ENCODE measurements at places on chromosomes 3 and 15.

- DNase-seq, result peak; percentile 66
Observed at GRCh38 chr15:72182673-72183072, 14.9 kb downstream of the GRAMD2A start.

GRCh38 chr3:72439321-72440183 is 408.7 kb downstream of the SHQ1 start:
- DNase-seq, result no peak

DNA sequence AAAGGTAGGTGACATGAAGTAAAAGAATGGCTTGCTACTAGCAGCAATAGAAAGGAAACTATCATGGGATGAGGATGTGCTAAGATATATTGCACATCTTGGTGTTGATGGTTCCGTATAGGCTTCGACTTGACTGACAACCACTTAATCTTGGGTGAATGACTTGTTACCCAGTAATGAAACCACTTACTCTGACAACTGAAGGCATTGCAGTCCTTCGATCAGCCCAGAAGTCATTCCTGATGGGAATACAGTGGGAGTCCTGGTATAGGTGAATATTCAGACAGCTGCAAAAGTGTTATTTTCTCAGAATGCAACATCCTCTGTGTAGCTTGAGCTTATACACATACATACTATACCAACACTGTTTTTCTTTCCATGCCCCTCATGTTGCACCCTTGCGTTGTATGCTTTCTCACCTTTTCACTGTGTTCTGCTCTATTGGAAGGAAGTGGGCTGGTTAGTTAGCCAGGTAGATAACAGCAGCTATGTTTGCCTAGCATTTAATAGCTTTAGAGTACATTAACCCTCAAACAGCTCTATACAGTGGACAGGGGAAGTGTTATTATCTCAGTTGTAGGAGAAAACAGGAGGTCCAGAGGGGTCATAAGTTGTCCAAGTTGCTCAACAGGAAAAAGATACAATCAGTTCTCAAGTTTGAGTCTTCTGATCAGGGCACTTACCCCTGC is 376.5 kb downstream of the MFSD1 start:
- DNase-seq, result no peak

DNA sequence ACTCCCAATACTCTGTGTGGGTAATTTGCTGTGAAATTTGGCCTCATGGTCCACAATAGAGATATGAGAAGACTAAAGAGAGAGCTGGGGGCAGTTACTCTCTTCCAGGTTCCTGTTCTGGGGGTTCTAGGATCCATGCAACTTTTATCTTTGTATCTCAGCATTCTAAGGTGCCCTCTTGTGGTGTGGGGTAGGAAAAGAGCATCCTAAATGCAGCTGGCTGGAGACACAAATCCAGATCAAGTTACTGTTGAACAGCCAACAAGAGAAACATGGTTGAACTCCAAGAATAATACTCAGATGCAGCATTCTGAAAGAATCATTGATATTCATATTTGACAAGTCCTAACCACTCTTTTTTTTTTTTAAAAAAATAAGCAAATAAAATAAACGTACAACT is 238.2 kb downstream of the GREM1 start:
- peak; percentile 4 for DNase-seq

DNA sequence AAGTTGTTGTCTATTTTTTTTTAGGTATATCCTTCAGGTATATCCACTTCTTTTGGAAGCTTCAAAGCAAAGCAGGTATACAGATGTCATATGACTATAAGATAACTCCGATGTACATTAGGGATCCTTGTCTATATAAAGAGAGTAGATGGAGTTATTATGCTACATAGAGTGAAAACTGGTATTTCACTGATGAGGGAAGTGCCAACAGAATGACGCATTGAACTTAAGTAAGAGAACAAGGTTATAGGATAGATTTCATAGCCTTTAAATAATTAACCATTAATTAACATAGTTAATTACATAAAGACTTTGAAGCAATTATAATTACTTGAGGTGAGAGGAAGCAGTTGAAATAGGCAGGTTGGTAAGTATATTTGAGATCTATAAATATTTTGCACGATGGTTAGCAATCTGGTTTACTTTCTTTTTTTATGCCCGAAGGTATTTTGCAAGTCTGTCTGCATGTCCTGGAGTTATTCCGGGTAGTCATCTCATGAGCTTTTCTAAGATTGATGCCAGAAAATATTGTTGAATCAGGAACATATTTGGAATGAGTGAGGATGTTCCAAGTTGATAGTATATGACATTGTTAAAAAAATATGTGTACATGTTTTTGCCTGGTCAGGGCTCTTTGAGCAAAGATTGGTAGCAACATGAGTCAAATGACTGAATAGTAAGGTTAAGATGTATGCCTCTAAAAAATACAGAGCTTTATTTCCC is 299.5 kb upstream of the KCNMB2 start:
- no peak for DNase-seq

DNA sequence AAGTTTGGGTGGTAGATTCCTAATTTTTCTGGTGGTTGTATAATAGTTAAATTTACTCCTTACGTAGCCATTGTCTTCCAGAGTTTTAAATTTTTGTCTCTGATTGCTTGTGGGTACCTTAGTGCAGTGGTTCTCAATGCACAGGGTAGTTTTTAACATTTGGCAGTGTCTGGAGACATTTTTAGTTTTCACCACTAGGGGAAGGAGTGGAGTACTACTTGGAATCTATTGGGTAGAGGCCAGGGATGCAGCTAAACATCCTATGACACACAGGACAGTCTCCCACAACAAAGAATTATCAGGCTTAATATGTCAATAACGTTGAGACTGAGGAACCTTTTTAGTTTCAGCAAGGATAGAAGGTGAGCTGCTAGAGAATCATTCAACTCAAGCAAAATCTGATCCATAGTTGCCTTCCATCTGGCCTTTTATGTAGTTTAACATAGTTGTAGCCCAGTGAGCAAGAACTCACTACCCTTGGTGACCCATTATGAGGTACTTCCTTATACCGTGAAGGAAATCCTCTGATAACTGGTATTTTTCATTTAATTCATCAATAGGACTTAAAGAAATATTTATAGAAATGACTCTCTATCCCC is 8.6 kb upstream of the STX19 start:
- DNase-seq, result peak; percentile 65

DNA sequence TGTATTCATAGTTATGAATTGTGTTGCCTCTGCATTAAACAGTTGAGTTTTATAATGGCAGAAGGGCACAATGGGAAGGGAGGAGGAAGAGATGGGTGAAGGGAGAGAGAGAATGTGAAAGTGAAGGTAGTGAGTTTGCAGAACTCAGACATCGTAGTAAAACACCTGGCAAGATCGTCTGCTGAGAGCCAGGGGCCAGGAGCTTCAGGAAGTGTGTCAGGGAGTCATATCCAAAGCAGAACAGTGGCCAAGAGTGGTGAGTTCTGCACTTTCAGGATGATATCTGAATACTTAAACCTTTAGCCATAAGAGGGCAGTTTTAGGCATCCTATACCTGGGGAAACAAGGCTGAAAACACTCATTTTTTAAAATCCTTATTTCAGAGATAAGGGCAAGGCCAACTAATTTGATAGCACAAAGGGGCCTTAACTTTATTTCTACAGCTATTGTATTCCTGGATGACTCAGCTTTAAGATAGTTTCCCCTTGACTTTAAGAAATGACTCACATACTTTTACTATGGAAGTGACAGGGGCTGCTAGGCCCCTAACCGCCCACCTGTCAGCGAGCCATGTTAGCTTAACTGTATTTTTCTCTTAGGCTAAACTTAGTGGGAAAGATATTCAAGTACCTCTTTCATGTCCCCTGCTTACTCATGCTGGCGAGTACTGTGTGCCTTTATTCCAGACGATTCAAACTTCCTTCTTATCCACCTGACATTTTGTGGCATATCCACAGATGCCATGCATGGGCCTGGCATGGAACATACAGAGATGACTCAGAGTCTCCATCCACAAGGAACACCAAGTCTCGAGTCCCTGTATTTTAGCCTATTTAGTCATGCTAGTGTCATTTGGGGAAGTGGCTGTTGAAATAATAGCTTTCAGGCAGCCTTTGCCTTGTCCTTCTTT is 53.9 kb downstream of the RLBP1 start:
- DNase-seq, result no peak

GRCh38 chr3:129505341-129505740 is 23.1 kb upstream of the RHO start:
- no peak for DNase-seq

DNA sequence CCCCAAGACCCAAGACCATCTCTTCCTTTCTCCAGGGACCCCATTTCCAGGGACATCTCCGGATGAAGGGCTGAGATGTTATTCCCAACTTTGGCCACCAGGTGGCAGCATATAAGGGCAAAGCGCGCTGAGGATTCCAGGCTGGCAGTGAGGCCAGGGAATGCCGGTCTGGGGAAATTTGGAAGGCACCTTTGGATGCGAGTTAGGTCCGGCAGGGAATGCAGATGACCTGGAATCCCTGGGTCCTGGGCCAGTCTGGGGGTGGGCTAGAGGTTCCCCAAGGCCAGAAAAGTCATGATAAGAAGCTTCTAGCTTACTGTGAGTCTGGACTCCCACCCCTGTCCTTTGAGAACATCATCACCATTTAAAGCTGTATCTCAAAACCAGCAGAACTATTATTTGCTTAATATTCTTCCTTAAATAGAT is 1.6 kb upstream of the CHST13 start:
- peak; percentile 92 for DNase-seq

GRCh38 chr15:59166166-59166565 is 40.5 kb upstream of the LDHAL6B start:
- DNase-seq, result no peak
